ENCODE measurements at places on chromosomes 13 and 19.

DNA sequence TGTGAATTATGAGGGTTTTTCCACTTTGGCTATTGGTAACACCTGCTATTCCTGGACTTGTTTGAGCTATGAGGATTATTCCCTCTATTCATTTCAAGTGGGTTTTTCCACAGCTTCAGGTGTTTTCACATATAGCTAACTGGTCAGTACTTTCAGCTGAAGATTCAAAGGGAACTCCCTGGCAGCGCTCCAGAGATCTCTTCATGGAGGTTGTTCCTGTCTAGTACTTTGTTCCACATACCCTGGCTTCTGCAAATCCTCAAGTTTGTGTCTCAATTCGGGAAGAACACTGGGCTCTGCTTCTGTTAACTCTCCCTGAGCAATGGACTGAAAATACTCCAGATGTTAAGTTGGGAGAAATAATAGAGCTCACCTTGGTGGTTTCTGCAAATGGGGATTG lies 5.6 kb upstream of the ZNF607 start:
- no peak for DNase-seq

- no peak for DNase-seq
Observed at GRCh38 chr19:1085676-1086442, 9.3 kb downstream of the POLR2E start.

- DNase-seq, result no peak
Observed at GRCh38 chr19:54477650-54478049, 4.6 kb upstream of the CDC42EP5 start.

DNA sequence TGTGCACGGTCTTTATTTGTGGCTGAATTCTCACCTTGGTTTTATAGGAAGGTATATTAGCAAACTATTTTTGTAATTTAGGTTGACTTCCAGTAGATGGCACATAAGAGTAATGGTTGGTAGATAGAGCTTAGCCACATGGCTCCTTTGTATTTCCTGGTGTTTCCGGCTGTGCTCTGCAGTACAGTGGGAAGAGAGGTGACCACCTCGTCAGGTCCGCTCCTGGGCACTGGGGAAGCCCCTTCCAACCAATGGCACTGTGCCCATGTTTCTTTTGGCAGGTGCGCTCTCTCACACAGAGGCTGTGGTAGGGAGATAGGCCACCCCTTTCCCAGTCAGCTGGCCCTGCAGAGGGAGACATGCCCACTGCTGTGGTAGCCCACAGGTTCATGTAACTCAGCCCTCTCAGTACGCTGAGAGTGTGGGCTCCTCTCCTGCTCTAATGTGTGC lies 74.3 kb upstream of the ATP12A start:
- no peak for DNase-seq

DNA sequence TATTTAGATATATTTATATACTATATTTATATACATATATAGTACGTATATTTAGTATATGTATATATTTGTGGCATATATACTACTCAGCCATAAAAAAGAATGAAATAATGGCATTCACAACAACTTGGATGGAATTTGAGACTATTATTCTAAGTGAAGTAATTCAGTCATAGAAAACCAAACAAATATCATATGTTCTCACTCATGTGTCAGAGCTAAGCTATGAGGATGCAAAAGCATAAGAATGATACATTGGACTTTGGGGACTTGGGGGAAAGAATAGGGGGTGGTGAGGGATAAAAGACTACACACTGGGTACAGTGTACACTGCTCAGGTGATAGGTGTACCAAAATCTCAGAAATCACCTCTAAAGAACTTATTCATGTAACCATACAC lies 1015.7 kb downstream of the EFNB2 start:
- DNase-seq, result no peak

- DNase-seq, result no peak
Observed at GRCh38 chr13:47726394-47726793, 274.7 kb downstream of the SUCLA2 start.

GRCh38 chr19:50510121-50510670 lies 795 bp downstream of the JOSD2 start:
- no peak for DNase-seq

DNA sequence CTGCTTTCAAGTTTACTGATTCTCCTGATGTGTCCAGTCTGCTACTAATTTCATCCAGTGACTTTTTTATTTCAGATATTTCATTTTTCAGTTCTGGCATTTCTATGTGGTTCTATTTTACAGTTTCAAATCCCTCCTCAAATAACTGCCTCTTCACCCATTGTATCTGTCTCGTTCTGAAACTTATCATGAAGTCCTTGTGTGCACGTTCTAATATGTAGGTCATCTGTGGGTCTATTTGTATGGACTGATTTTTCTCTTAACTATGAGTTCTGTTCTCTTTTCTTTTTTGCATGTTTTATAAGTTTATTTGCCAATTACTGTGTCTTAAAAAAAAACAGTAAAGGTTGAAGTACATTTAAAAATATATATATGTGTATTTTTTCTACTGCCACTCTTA lies 43.3 kb downstream of the KCNC3 start:
- no peak for DNase-seq

- no peak for DNase-seq
Observed at GRCh38 chr13:110565296-110565695, 3.8 kb upstream of the RAB20 start.

DNA sequence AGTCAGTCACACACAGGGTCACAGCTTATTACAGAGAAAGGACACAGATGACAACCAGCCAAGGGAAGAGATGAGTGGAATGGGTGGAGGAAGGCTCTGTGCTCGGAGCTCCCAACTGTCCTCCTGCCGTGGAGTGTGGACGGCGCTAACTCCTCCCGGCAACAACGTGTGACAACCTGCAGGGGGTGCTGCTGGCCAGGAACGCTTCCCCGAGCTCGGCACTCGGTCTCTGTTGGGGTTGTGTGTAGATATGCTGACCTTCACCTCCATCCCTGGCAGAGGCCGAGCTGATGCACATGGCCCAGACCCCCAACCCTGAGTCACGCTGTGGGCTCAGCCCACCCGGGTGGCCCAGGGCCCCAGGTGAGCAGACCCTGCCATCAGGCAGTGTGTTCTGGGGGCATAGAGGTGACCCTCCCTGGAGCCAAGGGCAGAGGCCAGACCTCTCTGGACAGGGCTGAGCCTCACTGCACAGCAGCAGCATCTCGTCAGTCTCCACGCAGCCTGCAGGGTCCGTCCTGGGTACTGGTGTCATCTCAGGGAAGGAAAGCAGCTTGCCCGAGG lies 14.1 kb downstream of the ZNF444 start:
- DNase-seq, result no peak

DNA sequence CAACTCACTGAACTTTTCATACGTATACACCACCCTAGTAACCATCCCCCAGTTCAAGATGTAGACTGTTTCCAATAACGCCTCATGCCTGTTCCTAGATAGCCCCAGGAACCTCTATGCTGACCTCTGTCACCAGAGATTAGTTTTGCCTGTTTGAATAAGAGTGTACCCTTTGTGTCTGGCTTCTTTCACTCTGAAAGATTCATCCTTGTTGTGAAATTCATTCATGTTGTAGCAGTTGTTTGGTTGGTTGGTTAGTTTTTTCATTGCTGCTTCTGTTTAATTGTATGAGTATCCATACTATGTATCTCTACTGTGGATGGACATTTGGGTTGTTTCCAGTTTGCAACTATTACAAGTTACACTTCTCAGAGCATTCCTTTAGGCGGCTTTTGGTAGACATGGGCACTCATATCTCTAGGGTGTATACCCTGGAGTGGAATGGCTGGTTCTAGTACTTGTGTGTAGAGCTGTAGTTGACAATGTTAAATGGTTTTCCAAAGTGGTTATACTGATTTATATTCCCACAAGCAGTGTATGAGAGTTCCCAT lies 1.6 kb downstream of the RNASEH2B start:
- DNase-seq, result no peak

DNA sequence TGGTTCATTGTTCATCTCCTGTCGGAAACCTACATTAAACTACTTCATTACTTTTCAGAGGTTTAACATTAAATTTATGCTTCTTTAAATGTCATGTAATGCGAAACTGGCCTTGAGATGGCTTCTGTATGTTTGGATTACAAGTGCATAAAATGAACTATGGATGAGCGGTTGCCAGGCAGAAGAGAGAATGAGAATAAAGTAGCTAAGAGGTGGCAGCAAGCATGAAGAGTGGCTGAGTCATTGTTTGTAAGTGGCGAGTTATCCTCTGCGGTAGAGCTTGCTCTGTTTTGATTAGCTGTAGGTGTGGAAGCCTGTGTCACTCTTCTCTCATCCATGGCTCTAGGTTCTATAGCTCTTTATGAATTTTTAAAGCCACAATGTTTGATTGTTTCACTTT lies 1139.6 kb upstream of the PCDH9 start:
- DNase-seq, result no peak

- DNase-seq, result no peak
Observed at GRCh38 chr13:68727798-68728197, 1379.8 kb upstream of the ATXN8OS start.

DNA sequence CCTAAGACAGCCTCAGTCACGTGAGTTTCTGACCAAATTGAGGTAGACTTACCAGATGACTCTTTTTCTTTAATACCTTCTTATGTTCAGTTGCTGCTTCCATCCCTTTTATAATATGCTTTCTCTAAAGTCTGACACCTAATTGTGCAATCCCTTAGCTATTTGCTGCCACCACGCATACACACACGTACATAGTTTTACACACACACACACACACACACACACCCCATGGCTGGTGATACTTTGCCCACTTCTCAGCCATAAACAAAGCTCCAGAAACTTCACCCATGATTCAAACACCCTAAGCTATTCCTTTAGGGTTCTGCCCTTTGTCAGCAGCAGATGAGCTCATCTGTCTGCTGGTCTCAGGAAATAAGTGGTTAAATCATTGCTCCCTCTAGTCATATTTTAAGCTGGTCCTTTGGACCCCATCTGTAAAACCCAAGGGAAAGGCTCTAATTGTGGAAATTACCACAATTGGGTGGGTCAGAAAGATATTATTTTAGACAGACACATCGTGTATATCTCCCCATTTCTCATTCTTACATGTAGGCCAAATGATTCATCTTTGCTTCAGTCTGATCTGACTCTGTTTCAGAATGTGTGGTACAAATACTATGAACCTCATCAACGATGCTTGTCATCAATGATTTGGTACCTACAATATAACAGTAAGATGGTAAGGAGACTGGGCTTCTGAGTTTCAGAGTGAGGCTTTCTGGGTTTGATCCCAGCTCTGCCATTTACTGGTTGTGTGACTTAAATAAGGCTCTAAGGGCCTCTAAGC lies 69.2 kb downstream of the NALCN start:
- DNase-seq, result no peak

DNA sequence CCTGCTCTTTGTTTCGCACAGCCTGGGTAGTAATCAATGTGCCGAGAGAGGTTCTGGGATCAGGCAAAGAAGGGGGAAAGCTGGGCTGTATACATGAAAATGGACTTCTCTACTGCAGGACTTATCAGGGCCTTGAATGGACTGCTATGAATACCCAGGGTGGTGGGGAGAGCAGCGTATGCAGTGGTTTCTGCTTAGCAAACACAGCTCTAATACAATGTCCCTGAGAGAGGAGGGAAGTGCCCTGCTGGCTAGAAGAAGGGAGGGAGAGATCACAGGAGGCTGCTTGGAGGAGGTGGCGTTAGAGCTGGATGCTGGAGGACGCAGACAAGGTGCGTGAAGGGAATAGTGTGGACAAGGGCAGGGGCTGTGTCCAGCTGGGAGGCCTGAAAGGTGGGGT lies 116.1 kb downstream of the PTPRS start:
- DNase-seq, result no peak

GRCh38 chr13:19178901-19179593 lies 2.6 kb downstream of the TUBA3C start:
- no peak for DNase-seq

DNA sequence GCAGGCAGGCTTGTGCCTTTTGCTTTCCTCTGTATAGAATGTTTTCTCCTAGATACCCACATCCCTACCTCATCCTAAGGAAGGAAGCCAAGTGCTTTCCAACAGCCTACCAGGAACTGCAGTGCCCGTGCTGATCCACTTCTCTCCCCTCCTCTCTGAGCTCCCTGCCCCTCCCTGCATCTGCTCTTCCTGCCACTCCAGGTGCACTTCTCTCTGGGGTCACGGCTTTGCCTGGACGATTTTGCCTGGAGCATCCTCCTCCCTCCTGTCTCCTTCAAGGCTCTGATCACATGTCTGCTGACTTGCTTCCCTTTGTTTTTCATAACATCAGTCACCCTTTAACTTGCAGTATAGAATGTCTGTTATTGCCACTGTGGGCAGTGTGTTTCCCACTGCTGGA lies 34.7 kb upstream of the IRS2 start:
- DNase-seq, result no peak

- no peak for DNase-seq
Observed at GRCh38 chr13:20232556-20233277, 598 bp upstream of the GJB6 start.

GRCh38 chr13:91119643-91120042 lies 227.8 kb upstream of the MIR17HG start:
- no peak for DNase-seq

DNA sequence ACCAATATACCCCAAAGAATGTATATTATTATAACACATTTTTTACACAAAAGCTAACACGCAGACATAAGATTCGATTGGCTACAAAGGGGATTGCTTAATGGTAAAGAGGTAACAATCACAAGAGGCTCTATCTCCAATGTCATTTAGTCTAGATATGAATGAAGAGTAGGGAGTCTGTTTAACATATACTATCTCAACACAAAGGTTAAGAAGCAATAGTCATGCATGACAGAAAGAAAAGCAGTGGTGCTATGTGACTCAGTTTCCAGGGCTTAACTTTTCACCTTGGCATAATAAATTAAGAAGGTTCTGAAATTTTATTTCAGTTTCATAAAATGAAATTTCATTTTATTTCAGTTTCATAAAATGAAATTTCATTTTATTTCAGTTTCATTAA lies 33.3 kb downstream of the UFM1 start:
- no peak for DNase-seq

GRCh38 chr13:43686557-43686956 lies 100.2 kb downstream of the ENOX1 start:
- no peak for DNase-seq

DNA sequence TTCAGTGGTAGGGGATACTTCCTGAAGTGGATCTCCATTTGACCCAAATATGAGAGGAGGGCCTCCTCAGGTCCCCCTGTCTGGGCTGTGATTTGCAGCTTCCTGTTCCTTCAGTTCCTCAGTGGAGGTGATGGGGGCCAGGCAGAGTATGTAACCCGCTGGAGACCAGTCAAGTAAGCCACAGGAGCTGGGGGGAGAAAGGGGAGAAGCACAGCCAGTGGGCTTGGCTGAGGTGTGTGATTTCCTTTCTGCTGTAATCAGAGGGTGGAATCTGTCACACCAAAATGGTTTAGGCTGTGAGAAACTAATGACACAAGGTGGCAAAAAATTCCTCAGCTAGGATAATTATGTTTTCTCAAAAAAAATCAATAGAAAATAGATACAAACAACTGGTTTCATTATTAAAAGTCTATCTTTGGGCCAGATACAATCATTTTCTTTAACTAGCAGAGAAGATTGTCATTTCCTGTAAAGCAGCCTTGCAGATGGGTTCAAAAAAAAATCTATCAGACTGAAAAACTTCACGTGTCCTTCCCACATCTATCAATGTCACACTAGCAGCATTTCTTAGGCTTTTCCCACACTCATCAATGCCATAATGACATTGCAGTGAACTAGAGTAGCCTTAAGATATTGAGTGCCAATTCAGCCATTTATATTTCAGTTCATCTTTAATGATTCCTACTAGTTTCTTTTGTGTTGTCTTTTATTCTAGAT lies 1660.3 kb downstream of the EFNB2 start:
- DNase-seq, result no peak

Measured in activated T-helper 1 cell treated with anti-CD3 and anti-CD28 coated beads, Interleukin-2, amount 50 U/mL, for 16 hours (primary cell).